ENCODE measurements at places on chromosomes 16 and 17.

DNA sequence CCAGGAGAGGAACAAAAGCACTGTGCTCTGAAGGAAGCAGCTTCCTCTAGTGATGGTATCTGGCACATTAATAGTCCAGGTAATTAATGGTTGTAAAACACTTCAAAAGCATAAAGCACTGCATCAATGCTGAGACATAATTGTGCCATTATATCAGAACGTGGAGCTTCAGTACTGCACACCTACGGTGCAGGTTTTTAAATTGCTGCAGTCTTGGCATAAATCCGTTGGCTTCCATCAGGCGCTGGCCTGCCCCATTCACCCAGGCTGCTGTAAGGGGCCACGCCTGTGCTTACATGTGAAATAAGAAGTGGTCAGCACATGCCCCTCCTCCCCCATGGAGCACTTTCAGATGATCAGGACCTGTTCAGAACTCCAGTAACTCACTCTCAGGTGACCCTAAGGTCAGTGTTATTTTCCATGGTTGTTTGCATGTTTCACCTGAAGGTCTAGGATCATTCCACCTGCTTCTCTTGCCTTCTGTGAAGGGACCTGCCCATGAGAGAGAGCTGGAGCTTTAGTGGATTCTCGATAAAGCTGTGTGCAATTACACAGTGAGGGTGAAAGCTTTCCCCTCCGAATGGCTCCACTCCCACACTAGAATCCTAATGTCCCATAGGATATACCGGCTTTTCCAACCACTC, 345.3 kb downstream of the CA10 start:
- no peak for DNase-seq

GRCh38 chr16:10881479-10882030, 4.6 kb downstream of the CIITA start:
- no peak for DNase-seq

- peak; percentile 83 for DNase-seq
These were observed 27.6 kb upstream of the PITPNA start for GRCh38 chr17:1590029-1590746.

DNA sequence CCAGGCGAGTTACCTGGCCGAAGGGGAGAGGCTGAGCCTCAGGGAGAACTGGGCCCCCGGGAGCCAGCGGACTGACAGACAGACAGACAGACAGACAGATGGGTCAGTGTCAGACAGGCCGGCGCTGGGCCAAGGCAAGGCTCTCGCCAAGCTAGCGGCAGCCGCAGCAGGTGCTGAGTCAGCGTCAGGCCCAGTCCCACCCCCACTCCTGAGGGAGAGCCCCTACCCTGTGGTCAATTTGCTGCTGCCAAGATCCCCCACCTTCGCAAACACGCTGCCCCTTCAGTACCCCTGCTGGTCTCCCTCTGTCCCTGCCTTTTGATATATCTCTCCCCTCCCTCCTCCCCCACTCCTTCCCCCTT, 1.5 kb downstream of the FGF11 start:
- DNase-seq: peak; percentile 58

Data from MG63 (cell line).